ENCODE measurements at places on chromosomes 3 and 15.

DNA sequence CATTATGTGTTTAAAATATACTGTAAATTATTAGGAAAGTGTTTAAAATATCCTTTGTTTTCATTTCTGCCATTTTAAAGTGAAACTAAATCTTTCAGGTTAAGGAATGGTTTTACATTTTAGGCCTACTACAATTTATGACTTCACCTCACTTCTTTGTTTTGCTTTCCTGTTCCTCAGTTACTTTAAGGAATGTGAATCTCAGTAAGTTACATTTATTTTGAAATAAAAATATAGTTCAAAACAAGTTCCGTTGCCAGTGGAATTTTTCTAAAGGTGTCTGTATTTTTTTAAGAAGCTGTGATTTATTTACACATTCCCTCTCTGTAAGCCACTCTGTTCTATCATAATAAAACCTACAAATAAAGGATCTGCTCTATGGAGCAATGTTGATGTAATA is 630.9 kb upstream of the AGTR1 start:
- no peak for DNase-seq

DNA sequence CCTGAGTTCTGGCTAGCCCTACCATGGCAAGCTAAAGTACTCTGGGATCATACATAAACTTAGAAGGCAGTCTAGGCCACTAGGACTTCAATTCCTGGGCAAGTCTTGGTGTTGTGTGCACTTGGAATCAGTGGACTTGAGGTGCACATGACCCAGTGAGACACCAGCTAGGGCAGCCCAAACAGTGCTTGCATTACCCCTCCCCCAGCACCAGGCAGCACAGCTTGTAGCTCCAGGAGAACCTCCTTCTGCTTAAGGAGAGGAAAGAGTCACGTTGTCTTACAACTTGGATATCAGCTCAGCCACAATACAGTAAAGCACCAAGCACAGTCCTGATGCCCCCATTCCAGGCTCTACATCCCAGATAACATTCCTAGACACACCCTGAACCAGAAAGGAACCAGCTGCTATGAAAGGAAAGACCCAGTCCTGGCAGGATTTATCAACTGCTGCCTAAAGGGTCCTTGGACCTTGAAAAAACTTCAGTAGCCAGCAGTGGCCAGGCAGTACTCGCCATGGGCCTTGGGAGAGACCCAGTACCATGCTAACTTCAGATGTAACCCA is 57.2 kb downstream of the MYO9A start:
- no peak for DNase-seq

GRCh38 chr3:143103652-143104051 is 15.9 kb upstream of the CHST2 start:
- DNase-seq: no peak

DNA sequence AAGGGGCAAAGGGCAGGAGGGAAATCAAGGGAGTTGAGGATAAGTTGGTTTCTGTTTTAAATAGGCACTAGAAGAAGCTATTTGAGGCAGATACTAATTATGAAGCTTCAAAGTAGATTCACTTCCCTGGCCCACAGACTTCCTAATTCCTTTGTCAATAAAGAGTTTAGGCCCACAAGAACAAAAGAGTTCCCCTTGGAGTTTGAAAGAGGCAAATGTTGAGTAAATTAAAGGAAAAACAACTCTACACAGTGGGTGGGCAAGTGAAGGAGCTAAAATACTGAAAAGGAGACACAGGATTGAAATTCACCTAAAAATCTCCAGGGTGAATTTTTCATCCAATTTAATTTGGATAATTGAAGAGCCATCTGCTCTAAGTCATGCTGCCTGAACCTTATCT is 411.7 kb upstream of the RORA start:
- no peak for DNase-seq

GRCh38 chr3:184712248-184713039 is 580 bp upstream of the MAGEF1 start:
- DNase-seq: no peak

GRCh38 chr15:53354874-53355273 is 404.6 kb downstream of the WDR72 start:
- no peak for DNase-seq

GRCh38 chr3:123018683-123019082 is 8.9 kb downstream of the SEMA5B start:
- no peak for DNase-seq

GRCh38 chr15:67570875-67571647 is 28.6 kb downstream of the MAP2K5 start:
- no peak for DNase-seq

- DNase-seq: no peak
These were observed 8.1 kb downstream of the GLYCTK start for GRCh38 chr3:52295671-52296208.
